ENCODE measurements at places on chromosomes 16 and 17. TPM values are rescaled to one million over a fixed set of nuclear protein-coding genes. Genes with fewer than 3 reads are reported as not detected.

CLEC3A gene
- not detected for polyA plus RNA-seq

KRT13 gene
- not detected for polyA plus RNA-seq

SHISA9 gene
- polyA plus RNA-seq = not detected

ZNF469 gene
- polyA plus RNA-seq = 4.5 TPM

BCL6B gene
- 0.03 TPM for polyA plus RNA-seq

SLC5A10 gene
- polyA plus RNA-seq = 0.15 TPM

TRPV3 gene
- polyA plus RNA-seq = 0.46 TPM

ZNRF1 gene
- polyA plus RNA-seq = 19.8 TPM

NT5M gene
- polyA plus RNA-seq = 5.9 TPM

USP43 gene
- polyA plus RNA-seq = 4.0 TPM

BRIP1 gene
- 8.2 TPM for polyA plus RNA-seq

GPR139 gene
- not detected for polyA plus RNA-seq

FBXW10 gene
- polyA plus RNA-seq = 5.0 TPM

MEAK7 gene
- polyA plus RNA-seq = 30.5 TPM

SULT1A2 gene
- not detected for polyA plus RNA-seq

Data from A549 (cell line).